ENCODE measurements at places on chromosomes 5 and 9.

DNA sequence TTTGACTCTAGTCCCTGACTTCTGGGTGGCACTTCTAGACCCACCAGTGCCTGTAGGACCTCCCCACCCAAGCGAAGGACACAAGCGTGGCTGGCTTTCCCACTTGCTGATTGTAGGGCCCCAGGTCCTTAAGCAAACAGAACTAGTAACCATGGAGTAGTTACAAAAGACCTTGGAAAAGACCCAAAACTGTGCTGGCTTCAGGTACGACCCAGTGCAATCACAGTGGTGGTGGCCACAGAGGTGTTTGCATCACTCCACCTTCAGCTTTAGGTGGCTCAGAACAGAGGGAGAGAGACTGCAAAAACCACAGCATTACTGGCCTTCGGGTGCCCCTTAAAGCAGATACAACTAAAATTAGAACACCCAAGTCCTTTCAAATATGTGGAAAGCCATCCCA is 52.9 kb downstream of the SLCO4C1 start:
- DNase-seq = no peak

DNA sequence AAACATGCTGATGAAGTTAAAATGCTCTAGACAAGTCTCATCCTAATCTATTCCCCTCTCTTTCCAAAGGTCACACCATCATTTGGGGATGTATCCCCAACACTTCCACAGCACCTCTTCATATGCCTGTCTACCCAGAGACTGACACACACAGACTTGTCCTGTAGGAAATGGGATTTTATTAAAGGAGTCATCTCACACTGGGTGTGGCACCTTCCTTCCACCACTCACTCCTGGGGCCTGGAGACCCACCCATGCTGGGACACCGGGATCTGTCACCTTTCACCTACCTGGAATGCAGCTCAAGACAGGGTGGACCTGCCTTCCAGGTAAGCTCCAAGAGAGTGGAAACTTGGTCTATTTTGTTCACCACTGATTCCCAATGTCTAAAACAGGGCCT is 99.4 kb upstream of the HAND1 start:
- DNase-seq = no peak

GRCh38 chr9:18394847-18395351 is 79.1 kb upstream of the ADAMTSL1 start:
- DNase-seq = no peak

DNA sequence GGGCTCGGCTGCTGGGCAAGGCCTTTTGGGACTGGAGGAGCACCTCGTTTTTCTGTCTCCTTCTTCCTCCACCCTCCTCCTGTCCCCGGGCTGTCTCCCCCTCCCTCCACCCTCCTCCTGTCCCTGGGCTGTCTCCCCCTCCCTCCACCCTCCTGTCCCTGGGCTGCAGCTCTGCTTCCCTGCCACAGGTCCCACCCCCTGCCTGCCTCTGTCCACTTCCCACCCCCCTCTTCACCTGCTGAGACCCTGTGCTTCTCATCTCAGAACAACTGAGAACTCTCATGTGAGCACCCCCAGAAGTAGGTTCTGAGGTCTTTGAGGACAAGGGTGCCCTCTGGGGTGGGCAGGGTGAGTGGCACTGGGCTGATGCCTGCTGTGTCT is 5.8 kb upstream of the TOR4A start:
- DNase-seq = no peak

- no peak for DNase-seq
These were observed 35.2 kb downstream of the JADE2 start for GRCh38 chr5:134560698-134561097.

GRCh38 chr9:21434202-21435014 is 5.8 kb upstream of the IFNA1 start:
- DNase-seq = no peak

GRCh38 chr9:100428871-100429654 is 2.1 kb downstream of the MSANTD3 start:
- no peak for DNase-seq

DNA sequence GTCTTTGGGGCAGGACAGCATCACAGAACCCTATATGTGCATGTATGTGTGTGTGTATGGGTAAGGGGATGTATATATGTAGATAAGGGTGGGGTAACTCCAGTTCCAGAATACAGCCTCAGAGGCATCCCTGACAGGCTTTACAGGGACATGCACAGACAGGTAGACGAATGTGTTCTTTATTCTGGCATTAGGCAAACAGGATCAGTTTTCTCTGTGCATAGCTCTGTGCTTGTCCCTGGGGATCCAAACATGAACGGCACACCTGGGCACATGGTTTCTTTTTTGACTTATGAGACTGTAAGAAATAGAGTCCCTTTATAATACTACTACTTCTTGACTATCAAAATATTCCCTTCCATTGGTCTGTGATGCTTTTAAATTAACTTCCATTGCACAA is 120.6 kb downstream of the TRIO start:
- DNase-seq = no peak

GRCh38 chr5:67395790-67396418 is 199.3 kb upstream of the CD180 start:
- DNase-seq = no peak

GRCh38 chr5:115194676-115195075 is 25.0 kb upstream of the TRIM36 start:
- no peak for DNase-seq

All from chondrocyte (in vitro differentiated cells).